Activated CD8-positive, alpha-beta memory T cell treated with anti-CD3 and anti-CD28 coated beads for 1 hour (primary cell): ENCODE measurements at places on chromosomes 2 and 18.

DNA sequence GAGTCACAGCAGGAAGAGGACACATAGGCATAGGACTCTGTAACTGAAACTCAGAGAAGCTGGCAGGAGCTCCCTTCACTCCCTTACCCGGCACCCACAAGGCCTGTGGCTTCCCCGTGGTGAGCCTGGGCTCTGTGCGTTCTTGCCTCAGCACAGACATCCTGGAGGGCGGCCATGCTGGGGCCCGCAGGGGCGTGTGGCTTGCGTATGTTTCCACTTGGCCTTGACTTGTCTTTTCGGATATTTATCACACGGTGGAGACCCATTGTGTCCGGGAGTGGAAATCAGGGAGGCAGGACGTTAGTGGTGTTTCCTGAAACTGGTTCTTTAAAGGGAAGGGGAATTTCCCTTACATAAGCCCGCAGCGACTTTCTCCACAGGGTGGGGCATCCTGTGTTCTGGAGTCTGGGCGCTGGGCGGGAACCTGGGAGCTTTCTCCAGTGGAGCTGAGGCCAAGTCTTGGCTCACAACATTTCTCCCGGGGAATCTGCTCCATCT, 49.9 kb upstream of the EML6 start:
- DNase-seq, result no peak

DNA sequence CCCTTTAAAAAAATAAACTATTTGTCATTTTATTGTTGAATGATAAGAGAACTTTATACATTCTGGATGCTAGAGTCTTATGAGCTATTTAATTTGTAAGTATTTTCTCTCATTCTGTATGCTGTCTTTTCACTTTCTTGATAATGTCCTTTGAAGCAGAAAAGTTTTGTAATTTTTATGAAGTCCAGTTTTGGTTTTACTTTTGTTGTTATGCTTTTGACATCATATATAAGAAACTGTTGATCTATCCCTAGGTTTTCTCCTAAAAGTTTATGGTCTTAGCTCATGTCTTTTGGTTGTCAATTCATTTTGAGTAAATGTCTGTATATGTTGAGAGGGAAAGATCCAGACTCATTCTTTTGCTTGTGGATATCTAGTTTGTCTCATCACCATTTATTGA, 52.5 kb downstream of the TMEM247 start:
- DNase-seq, result no peak

GRCh38 chr18:25553631-25554263, 201.8 kb upstream of the ZNF521 start:
- no peak for DNase-seq

GRCh38 chr2:162092658-162093556, 18.9 kb upstream of the DPP4 start:
- no peak for DNase-seq

- no peak for DNase-seq
Measured at GRCh38 chr2:232887171-232887850, 17.2 kb downstream of the SNORC start.

DNA sequence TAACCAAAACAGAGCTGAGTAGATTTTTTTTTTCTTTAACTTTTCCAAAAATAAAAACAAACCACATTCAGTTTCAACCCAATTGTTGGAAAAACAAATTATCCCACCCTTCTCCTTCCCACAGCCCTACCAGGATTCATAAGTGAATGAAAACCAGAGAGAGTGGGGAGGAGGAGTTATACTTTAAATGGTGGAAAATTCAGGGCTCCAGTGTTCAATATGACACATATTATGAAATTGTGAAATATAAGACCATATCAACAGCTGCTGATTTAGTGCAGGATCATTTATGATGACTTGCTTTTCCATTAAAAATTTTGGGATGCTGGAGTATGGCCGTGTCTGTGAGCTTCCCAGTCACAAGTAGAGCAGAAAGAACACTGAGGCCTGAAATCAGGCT, 26.7 kb downstream of the COLEC12 start:
- no peak for DNase-seq
